Activated CD4-positive, alpha-beta memory T cell treated with anti-CD3 and anti-CD28 coated beads, Interleukin-2, amount 10 ng/mL, durations not matched to agents 7 days and 5 days (primary cell): ENCODE measurements at places on chromosomes 5 and 9. TPM values are rescaled to one million over a fixed set of nuclear protein-coding genes. Genes with fewer than 3 reads are reported as not detected.

DNA sequence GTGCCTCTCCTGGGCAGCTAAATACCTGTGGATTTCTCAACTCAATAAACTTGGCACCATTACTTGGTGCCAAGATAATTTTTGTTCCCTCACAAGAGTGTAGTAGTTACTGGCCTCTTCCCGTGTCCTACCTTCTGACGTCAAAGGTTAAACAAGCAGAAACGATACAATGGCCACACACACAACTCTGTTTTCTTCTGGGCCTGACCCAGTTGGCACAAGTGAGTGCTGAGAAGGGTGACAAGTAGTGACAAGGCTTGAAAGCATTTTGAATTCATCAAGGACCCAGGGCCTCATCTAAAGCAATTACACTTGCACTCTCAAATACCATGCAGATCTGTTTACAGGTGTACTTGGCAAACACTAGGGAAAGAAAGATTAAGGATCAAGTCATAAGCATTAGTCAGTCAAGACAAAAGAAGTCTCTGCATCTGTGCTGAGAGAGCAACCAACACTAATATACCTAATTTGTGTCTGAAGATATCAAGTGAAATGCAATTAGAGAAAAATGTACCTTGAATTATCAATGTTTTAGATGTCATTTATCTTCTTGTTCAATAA lies 30.8 kb downstream of the RASEF start:
- DNase-seq = no peak

DNA sequence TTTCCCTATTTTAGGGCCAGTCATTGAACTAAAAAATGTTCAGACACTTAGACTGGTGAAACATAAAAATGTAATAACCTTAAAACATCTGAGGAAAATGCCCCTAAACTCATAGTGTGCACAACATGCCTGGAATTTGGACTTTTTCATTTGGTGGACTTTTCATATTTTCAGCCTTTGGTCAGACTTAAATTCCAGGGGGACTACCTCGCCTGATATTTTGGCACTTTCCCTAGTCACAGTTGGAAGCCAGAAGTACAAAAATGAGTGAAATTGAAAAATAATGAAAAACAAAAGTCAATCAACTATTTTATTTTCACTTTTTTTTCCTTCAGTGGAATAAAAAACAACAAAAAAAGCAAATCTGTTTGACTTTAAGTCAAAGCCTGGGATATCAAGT lies 256.2 kb downstream of the ACTL7B start:
- no peak for DNase-seq

DNA sequence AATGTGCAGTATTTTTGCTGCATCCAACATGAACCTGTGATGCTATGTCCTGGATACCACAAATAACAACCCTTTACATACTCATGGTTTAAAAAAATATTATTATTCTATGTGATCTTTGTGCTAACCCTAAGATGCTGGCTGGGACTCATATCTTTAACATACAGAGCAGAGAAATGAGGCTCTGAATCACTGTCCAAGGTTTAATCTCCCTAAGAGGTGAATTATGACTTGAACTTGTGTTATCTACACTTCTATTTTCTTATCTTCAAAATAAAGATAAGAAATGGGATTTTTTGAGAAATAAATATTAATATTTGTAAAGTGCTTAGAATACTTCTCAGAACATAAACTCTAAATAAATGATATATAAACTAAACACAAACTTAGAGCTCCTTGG lies 68.8 kb upstream of the GRIA1 start:
- DNase-seq = no peak

DNA sequence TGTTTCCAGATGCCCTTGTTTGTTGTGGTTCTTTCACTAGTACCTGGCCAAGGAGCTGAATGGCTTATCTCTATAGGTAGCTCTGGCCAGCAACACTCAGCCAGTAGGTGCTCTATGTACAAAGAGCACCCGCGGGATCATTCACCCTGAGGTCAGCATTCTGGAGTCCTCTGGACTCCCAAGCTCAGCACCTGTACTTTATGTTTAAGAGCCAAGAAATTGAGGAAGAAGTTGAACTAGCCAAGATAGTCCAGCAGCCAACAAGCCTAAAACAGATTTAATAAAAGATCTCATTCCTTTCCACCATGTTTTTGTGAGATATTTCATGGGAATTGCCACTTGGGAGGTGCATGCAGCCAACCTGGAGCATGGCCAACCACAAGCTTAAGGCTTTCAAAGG lies 242.6 kb upstream of the PAPPA start:
- DNase-seq = no peak

- DNase-seq = no peak
Observed at GRCh38 chr5:68139611-68140441, 75.7 kb upstream of the PIK3R1 start.

DNA sequence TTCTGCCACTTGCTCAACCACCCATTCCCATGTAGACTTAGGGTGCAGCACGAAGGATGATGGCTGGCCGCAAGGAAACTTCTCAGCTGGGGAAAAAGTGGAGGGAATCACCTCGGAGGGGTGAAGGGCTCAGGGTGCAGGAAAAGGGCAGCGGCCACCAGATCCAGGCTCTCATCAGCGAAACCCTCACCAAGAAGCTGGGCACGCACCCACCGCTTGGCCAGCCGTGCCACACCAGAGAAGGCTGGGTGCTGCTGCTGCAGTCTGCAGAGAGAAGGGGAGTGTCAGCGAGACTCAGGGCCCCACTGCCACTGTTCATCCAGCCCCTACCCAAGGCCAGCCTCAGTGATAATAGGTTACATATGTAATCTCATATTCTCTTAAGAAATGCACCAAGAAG lies 8.6 kb downstream of the NOL6 start:
- no peak for DNase-seq

DNA sequence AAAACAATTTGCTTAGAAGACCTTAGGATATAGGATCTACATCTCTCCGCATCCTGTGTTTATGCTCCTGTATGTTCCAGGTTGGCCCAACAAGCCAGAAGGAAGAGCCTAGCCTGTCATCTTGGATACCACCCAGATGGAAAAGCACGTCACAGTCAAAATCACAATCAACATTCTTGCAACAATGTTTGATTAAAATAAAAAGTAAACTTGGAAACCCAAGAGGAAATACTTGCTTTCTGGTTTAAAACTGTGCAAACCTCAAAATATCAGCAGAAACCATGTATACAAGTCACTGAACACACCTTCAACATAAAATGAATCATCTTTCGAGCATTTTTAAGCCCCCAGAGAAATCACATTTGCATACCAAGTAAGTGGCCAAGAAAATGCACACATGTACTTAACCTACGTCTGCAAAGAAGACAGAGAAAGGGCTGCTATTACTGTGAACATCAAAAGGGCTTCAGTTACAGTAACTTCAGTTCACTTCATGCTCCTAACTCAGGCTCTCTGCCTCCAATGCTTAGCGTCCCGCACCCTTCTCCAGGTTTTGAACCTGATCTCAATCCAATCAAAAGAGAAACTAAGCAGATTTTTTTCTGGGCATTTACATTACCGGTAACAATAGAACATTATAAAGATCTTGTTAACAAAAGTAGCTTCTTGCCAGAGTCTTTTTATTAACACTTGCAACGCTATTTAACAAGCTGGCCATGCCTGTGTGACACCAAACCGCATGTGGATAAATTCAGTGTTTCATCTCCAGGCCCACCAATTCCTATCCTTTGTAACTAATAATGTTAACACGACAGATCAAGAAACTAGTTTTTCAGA lies 1.3 kb downstream of the ENC1 start:
- DNase-seq = no peak

DNA sequence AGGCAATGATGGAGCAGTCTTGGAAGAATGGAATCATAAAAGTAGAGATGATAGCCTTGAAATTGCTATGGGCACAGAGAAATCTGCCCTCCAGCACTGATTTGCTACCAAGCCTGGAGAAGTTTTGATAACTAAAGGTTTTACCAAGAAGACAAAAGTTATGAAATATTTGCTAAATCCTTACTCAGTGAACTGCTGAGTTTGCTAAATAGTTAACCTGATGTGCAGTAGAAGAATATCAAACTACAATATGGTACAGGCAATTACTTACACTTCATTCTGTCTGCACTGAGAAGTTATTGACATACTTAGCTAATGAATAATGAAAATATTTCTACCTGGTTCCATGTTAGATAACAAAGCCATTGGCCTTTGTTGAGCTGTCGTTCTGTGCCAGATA lies 124.5 kb downstream of the SGCD start:
- DNase-seq = no peak

DNA sequence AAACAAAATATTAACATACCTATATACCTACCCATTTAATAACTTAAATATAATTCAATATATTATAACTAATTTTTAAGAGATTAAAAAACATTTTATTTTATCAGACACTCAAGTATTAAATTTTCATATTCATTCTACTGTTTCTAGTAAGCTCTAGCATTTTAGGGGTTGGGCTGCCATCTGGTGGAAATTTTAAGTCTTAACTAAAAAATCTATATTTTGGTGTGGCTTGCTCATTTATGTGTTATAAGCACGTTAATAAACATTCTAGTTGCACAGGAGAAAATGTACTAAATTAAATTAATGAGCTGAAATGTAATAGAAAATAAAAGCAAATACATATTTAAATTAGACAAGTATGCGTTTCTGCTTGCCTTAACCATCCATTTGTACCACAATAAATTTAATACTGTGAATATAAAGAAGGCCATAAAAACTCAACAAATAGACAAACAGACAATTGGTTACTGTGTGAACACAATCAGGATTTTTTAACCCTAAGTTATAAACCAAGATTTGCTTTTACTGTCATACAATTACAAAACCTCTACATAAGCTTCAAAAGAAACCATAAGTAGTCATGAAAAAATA lies 1728.3 kb upstream of the CDH9 start:
- no peak for DNase-seq

GRCh38 chr5:178259623-178260536 lies 27.3 kb upstream of the PHYKPL start:
- DNase-seq = no peak

DNA sequence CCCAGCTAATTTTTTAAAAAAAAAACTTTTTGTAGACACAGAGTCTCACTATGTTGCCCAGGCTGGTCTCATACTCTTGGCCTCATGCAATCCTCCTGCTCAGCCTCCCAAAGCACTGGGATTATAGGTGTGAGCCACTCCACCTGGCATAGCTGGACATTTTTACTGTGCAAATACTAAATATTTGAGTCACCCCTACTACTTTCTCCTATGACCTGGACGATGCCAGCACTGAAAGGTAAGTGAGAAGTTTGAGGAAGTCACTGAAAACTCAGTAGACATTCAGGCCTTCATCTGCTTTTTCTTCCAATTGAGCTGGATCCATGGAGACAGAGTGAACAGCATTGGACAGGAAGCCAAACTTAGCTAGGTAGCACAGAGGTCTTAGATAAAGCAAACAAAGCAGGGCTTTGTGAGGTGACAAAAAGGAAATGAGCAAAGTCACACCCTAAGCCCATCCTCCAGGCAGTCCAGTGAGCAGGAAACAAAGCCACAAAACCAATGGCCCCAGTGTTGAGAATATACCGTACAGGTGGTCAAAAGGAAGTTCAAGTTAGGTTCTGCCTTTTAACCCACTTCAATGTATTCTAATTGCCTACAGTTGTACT lies 192.6 kb upstream of the RASA1 start:
- peak; percentile 64 for DNase-seq

- no peak for DNase-seq
Observed at GRCh38 chr5:42807722-42808447, 3.8 kb downstream of the SELENOP start.

DNA sequence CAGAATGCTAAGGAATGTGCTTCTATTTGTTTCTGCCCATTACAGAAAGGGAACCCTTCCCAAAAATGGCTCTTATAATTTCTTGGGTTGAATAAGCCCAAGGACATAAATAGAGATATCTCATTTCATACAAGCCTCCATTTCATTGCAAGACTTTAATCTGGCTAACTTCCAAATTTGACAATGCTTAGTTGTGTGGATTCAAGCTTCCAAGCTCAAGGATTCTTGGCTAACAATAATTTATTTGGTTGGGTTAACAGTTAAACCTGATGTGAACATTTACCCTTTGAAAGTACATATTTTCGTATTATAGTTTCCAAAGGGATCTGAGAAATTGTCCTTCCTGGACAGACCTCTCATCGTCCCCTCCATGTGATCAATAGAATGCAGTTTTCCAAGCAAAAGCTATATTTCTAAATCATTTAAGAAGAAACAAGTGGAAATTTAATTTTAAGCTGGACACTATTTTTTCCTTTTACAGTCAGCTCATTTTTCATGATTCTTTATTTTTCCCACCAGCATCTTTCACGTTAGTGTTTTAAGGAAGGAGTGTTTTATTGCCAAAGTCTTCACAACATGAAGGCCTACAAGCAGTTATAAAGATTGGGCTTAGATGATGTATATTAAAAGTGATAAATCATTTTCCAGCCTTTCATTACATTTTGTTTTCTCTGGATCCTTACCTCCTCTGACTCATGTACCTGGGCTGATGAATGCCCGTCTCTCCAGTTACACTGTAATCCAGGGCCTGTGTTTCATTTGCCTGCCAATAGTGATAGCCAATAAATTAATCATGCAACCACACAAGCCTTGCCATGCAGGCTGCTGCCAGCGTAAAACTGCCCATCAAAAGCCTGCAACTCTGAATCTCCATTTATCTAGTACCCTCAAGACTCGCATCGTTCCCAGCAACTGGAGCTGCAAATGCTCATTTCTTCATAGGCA lies 176.7 kb downstream of the NTRK2 start:
- no peak for DNase-seq

GRCh38 chr5:94031631-94032030 lies 290.2 kb upstream of the POU5F2 start:
- no peak for DNase-seq

GRCh38 chr9:69964446-69964845 lies 79.2 kb upstream of the MAMDC2 start:
- DNase-seq = no peak

- no peak for DNase-seq
Observed at GRCh38 chr5:96410013-96410412, 23.0 kb downstream of the PCSK1 start.

GRCh38 chr5:128870373-128870772 lies 94.9 kb upstream of the SLC27A6 start:
- DNase-seq = no peak

- no peak for DNase-seq
Observed at GRCh38 chr5:54862036-54862435, 123.4 kb downstream of the ESM1 start.

DNA sequence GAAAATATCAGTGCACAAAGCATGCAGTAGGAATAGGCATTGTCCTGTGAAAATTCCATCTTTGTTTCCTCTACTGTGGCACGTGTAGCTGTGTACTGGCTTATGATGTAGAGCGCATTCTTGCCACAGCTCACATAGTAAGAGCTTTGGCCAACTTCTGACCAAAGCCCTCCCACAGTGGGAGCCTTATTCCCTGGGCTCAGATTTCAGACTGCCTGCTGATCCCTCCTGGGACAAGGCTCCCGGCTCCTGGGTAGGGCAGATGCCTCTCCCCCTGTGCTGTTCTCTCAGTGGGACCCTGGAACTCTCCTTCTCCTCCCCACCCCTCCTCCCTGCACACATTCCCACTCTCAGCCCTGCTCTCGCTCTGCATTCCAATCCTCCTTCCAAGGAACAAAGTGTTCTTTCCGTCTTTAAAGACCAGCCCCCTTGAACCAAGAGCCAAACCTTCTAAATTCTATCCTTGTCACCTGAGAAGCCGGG lies 17.5 kb downstream of the LCP2 start:
- no peak for DNase-seq

The KCNIP1 gene
- not detected for total RNA-seq

The ZBED3 gene
- 0.45 TPM for total RNA-seq

The INSL6 gene
- not detected for total RNA-seq

The CCDC187 gene
- total RNA-seq = not detected

The SLC36A3 gene
- not detected for total RNA-seq

The CCDC192 gene
- not detected for total RNA-seq

The GPX8 gene
- not detected for total RNA-seq

The ADGRV1 gene
- not detected for total RNA-seq

The IFNE gene
- total RNA-seq = not detected

The PCDHB11 gene
- not detected for total RNA-seq

The MTAP gene
- total RNA-seq = 43.4 TPM

The ARHGEF39 gene
- 19.1 TPM for total RNA-seq

The PPP2R2B gene
- total RNA-seq = 3.1 TPM
